ENCODE measurements at places on chromosomes 13 and 19. TPM values are rescaled to one million over a fixed set of nuclear protein-coding genes. Genes with fewer than 3 reads are reported as not detected.

Gene EBI3
- 47.0 TPM for total RNA-seq

Gene NPAS1
- total RNA-seq = 0.25 TPM

GRCh38 chr13:41699759-41700158 lies 242.4 kb downstream of the RGCC start:
- DNase-seq = no peak

- DNase-seq = no peak
These were observed 144.9 kb upstream of the ZNF507 start for GRCh38 chr19:32200312-32201038.

Gene SMIM24
- total RNA-seq = 0.84 TPM

Measured in activated T-helper 2 cell treated with anti-CD3 and anti-CD28 coated beads, Interferon-gamma antibody, Interleukin-2, Interleukin-4, amounts not matched to agents 10 μg/mL and 5 μg/mL and 100 μg/mL, durations not matched to agents 14 hours and 24 hours and 36 hours (primary cell).